ENCODE measurements at places on chromosomes 16 and 17. TPM values are rescaled to one million over a fixed set of nuclear protein-coding genes. Genes with fewer than 3 reads are reported as not detected.

Gene CETP
- total RNA-seq: 1.1 TPM

Gene WNK4
- total RNA-seq: 0.47 TPM

Gene ATP6V0D1
- total RNA-seq: 175 TPM

Gene FAM20A
- 38.7 TPM for total RNA-seq

Gene SHISA6
- total RNA-seq: 0.44 TPM

Gene ZCCHC14
- 23.9 TPM for total RNA-seq

Gene TMEM220
- total RNA-seq: 10.8 TPM

Gene PARN
- total RNA-seq: 35.7 TPM

Gene SDR42E2
- 0.24 TPM for total RNA-seq

Gene CD7
- 7.1 TPM for total RNA-seq

Gene CDH1
- 127 TPM for total RNA-seq

Gene TERB1
- total RNA-seq: not detected

Gene BAIAP2
- total RNA-seq: 119 TPM

Gene CMTM4
- total RNA-seq: 52.5 TPM

Gene HOXB9
- total RNA-seq: not detected

Gene KRTAP4-1
- total RNA-seq: not detected

Gene NSF
- 52.7 TPM for total RNA-seq

Gene NME2
- 321 TPM for total RNA-seq

Gene USP36
- total RNA-seq: 58.6 TPM

Gene KCTD19
- total RNA-seq: 0.74 TPM

Gene TBC1D28
- not detected for total RNA-seq

Gene C16orf95
- 3.0 TPM for total RNA-seq

Gene ST3GAL2
- total RNA-seq: 31.8 TPM

Measured in lower lobe of right lung (tissue), 2 donors.